ENCODE measurements at places on chromosomes 4 and X.

DNA sequence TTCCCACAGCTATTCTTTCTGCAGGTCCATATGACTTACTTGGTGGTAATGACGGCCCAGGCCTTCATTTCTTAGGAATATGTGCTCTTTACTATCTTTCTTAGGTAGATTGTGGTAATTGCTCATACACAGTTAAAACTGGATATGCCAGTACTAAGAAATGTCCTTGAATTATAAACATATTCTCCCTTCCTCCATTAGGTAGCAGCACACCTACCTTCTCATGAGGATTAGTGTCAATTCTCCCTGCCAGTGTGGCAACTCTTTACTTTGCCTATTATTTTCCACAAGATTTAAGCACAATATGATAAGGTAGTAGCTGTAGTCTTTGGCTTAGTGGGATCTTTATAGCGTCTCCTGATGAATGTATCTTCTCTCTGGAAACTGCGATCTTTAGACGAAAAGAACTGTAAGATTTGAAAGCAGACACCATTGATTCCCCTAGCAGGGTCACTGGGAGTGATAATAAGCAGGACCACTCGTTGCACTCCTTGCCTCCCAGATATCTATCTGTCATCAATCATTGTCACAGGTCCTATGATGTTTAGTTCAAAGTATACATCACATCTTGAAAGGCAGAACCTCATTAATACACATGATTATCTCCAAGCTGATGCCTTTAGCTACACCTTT is 1240.7 kb downstream of the C4orf33 start:
- DNase-seq = no peak

DNA sequence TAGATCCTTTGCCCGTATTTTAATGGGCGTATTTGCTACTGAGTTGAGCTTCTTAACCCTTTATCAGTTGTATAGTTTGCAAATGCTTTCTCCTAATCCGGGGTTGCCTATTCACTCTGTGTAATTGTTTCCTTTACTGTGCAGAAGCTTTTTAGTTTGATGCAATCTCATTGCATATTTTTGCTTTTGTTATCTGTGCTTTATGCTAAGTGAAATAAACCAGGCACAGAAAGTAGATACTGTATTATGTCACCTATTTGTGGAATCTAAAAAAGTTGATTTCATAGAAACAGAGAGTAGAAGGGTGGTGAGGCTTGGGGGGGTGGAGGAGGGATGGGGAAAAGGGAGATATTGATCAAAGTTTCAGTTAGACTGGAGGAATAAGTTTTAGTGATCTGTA is 17.7 kb downstream of the OGT start:
- no peak for DNase-seq

GRCh38 chr4:144181391-144181790 is 40.9 kb upstream of the GYPA start:
- DNase-seq = no peak

GRCh38 chrX:112785344-112785743 is 55.3 kb downstream of the AMOT start:
- DNase-seq = no peak

GRCh38 chr4:94446386-94446785 is 5.4 kb upstream of the PDLIM5 start:
- no peak for DNase-seq

DNA sequence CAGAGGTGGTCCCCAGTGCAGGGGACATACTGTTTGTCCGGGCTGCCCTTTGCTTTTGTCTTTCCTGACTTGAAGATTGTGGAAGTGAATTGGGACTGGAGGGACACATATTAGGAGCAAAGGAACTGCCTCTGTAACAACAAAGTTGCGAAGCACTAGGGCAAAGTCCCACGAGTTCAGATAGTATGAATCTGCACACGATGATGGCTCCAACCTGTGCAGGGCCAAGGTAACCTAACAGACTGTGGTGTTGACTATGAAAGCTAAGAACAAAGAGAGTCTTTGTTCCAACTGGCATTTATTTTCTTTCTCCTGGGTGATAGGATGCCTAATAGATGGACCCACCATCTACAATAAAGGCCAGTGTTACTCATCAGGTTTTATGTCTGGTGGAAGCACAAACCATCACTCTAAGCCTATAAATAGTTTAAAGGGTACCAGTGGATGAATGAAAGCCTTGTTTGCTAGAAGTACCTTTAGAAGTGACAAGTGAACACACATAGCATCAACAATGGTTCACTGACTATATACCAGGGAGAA is 71.8 kb downstream of the TMA16 start:
- no peak for DNase-seq

GRCh38 chr4:68259191-68259590 is 13.7 kb upstream of the TMPRSS11B start:
- DNase-seq = no peak

DNA sequence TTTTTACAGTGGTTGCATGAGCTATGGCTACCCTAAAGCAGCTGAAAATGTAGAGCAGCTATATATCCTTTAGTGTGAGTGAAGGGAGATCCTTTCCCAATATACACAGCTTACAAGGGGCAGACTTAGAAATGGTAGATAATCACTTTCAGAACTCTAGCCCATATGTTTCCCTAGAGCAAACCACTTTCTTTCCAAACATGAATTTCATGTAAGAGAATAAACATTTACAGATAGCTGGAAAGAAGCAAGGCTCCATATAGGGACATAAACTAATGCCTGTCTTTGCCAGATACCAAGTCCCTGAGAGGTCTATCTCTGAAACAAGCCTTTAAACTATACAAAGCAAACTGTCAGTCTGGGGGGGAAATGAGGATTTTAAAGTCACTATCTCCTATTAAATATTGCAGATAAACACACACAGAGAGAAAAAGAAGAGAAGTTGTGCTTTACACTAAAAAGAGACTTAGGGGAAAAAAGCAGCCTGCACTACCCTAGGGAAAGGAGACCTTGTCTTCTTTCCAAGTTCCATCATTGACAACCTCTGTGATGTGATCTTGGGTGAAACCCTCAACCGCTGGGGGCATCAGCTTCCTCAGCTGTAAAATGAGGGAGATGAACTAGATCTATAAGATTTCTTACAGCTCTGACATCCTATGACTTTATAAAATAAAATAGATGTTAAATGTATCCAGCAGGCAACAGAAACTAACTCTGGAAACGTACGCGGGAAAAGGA is 73.6 kb downstream of the TMEM156 start:
- no peak for DNase-seq

DNA sequence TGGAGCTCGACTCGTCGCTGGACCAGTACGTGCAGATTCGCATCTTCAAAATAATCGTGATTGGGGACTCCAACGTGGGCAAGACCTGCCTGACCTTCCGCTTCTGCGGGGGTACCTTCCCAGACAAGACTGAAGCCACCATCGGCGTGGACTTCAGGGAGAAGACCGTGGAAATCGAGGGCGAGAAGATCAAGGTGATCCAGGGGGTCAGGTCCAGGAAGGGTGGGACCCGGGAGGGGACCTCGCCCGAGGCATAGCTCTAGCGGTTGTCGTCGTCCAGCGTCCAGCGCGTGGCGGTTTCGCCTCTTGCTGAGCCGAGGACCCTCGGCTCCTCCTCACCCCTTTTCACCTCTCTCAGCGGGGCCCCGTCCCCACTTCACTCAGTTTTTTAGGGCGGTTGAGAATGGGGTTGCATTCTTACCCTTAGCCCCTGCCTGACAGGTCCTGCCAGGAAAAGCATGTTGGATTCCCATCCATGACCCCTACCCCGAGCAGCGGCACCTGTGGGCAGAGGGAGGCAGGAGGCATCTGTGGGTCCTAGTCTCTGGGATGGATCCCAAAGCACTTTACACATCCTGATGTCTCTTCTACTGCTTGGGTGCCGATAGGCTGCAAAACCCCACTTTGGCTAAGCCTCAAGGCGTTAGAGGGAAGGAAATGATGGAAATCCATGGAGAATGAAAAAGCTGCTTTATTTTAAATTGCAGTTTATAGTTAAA is 524 bp downstream of the RAB33A start:
- no peak for DNase-seq
